ENCODE measurements at places on chromosomes 6 and 20.

DNA sequence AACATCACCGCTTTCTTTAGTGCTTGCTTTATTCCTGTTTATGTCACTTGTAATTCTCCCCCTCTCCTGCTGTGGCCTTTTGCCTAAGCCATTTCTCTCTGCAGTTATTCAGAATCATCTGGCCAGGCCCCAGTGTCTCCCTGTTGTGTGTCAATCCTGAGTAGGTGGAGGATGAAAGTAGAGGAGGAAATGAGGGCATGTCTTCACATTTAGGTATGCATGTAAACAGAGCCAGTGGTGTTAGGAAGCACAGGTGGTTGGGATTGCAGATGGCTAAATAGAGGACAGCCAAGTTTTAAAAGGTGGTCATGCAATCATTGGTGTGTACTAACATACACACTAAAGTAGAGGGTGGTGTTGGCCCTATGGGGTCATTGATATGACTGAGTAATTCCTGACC, 5.2 kb downstream of the PRSS35 start:
- DNase-seq: no peak

GRCh38 chr6:41372832-41373626, 37.6 kb downstream of the NCR2 start:
- peak; percentile 4 for DNase-seq

GRCh38 chr6:14231501-14232280, 114.1 kb downstream of the CD83 start:
- DNase-seq: no peak

GRCh38 chr20:33825340-33826269, 14.5 kb downstream of the CHMP4B start:
- DNase-seq: no peak

DNA sequence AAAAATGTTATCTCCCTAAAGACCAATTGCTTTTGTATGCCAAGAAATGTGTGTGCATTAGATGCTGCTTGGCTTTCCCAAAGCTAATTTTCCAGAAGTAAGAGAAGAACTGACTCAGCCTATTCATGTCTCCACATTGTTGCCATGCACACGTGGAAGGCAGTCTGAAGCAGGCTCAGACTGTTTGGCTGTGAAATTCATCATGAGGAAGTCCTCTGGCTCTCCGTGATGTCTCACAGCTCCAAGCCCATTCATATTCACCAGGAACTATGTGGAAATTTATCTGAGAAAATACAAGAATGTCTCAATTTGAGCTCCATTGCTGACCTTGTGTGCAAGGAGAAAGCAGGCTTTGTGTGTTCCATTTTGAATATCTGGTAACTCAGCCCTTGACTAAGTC, 1022.2 kb upstream of the GJE1 start:
- no peak for DNase-seq

GRCh38 chr6:136341967-136342366, 52.3 kb upstream of the BCLAF1 start:
- DNase-seq: no peak

DNA sequence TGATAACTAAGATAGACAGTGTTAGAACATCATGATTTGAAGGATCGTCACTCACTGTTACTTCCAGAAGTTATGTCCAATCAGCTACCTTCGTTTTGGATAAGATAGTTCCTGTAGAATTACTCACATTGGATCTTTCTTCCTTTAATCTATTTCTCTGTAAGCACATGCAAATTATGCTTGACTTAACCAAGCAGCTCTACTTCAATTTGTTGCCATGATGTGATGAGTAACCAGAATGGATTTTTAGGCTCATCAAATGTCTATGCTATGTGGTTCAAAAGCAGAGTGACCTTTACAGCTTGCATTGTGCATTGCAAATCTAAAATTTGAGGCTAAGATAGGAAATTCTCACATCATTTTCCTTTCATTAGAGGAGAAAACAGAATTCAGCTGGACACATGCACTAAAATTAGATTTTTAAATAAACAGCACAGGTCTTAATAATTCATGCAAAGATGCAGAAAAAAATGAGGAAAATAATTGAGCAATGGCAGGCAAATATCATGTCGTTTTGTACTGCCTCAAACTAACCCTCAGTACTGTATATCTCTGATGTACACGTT, 76.7 kb upstream of the ZFP64 start:
- DNase-seq: no peak

GRCh38 chr6:82363428-82364086, at the start of gene TPBG:
TPBG (plus strand) TSS chr6:82363817; CDS start chr6:82364962, 1,145 bp downstream.
- peak; percentile 70 for DNase-seq

DNA sequence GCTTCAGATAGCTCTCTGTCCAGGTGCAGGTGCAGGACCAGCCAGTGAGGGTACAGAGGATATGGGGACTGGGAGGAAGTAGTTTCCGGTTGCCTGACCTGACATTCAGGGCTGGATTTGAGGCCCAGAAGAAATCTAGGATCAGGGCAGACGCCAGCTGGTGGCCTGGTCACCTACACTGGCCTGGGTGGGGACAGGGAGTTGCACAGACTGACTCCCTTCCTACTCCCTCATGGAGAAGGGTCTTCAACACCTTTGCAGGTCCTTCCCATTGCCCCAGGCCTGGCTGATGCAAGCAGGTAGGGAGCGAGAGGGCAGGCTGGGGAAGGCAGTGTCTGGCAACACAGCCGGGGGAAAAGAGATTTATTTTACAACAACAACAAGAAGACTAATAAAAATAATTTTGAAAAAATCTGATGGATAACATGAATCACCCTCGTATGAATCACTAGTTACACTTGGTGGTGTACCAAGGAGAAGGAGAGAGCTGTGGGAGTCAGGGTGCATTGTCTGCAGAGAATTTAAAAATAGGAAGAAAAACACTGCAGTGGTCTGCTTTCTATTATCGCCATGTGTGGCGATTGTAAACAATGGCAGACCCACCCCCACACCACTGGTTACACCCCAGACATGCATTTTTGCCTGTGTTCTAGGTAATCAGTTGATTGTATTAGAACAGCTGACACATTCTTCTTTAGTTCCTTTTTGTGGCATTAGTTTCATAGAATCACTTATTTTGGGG, 62.3 kb upstream of the SNX9 start:
- DNase-seq: no peak

- DNase-seq: peak; percentile 72
These were observed 37.7 kb downstream of the KCNQ2 start for GRCh38 chr20:63434599-63435378.

- DNase-seq: no peak
These were observed 109.9 kb upstream of the ASF1A start for GRCh38 chr6:118783931-118784550.
